Stimulated activated CD8-positive, alpha-beta memory T cell treated with anti-CD3 and anti-CD28 coated beads, Interleukin-4, amount 100 ng/mL, for 1 hour (primary cell): ENCODE measurements at places on chromosomes 11 and 22.

DNA sequence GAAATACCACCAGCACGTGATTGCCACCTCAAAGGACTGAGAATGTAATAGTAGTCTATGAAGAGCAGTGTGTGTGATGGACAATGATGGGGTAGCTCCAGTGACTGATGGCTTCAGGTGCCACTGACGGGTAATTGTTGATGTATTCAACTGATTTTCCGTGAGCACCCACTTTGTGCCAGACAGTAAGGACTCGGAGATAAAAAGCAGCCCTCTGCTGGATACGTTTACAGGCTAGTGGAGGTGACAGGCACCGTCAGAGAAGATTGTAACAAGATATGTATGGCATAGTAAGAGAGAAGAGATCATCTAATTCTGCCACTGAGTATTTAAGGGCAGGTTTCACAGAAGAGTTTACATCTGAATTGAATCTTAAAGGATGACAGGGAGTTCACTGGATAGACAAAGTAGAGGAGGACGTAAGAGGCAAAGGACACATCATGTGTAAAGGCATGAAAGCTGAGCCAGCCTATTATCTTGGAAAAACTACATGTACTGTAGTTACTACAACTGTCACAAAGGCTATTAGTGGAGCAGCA, 1.1 kb upstream of the ENTHD1 start:
- no peak for DNase-seq

DNA sequence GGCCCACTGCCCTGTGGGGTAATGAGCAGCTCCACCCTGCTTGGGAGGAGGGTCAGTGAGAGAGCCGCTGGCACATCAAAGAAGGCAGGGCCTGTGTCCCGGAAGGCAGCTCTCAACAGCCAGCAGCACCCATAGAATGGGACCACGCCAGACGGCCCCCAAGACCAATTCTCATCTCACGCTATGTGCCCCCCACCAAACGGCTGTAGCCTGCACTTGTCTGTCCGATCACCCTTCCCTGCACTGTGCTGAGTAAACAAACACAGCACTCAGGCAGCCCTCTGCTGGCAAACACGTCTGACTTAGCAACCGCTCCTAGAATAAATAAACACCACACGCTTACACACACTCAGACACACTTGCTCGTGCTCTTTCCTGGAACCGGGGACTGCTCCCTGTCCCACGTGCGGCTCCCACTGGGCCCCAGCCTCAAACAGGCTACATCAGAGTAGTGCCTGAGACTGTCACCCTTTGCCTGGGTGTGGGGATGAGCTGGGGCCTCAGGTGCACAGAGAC, 53.2 kb upstream of the CDON start:
- no peak for DNase-seq

DNA sequence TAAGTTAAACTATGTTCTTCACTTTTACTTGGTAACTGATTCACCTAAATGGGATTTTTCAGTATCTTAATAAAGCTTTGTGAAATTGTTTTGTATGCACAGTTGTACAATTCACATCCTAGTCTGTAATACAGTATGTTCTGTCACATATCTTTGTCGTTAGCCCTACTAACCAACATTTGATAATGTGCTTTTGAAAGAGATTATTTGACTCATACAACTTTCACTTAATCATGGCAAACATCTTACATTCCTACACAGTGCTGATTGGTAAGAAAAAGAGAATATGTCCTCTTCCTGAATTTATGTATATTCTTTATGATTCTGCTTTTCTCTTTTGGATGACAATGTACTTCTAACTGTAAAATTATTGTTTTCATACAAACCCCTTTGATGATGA, 234.5 kb downstream of the METTL15 start:
- no peak for DNase-seq

GRCh38 chr22:46934746-46935491, 172.5 kb downstream of the TBC1D22A start:
- no peak for DNase-seq

DNA sequence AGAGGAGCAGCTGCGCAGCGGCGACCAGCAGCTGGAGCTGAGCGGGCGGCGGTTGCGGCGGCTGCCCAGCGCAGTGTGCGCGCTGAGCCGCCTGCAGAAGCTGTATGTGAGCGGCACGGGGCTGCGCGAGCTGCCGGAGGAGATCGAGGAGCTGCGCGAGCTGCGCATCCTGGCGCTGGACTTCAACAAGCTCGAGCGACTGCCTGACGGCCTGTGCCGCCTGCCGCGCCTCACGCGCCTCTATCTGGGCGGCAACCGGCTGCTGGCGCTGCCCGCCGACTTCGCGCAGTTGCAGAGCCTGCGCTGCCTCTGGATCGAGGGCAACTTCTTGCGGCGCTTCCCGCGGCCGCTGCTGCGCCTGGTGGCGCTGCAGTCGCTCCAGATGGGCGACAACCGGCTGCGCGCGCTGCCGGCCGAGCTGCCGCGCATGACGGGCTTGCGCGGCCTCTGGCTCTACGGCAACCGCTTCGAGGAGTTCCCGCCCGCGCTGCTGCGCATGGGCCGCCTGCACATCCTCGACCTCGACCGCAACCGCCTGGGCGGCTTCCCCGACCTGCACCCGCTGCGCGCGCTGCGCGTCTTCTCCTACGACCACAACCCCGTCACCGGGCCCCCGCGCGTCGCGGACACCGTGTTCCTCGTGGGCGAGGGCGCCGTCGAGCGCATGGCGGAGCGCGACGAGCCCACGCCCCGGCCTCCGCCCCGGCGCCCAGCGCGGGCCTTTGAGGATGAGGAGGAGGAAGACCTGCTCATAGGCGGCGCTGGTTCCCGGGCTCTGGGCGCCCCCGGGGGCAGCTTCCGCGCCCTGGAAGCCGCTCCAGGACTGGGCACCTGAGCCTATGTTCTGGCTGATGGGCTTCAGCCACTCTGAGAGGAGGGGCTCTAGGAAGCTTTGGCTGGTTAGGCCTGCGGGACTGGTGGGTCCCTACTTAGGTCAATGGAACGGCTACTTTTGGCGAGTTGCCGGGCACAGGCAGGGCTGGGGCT, 787 bp downstream of the LRRC10B start:
- no peak for DNase-seq

- no peak for DNase-seq
Measured at GRCh38 chr11:128603003-128603696, 15.8 kb upstream of the ETS1 start.

GRCh38 chr11:46055371-46055770, 65.9 kb downstream of the PHF21A start:
- DNase-seq, result no peak

GRCh38 chr11:103897160-103897936, 139.1 kb upstream of the DDI1 start:
- DNase-seq, result no peak
